ENCODE measurements at places on chromosomes 6 and 20.

GRCh38 chr6:3861424-3861823 is 12.3 kb downstream of the FAM50B start:
- no peak for DNase-seq

GRCh38 chr6:136520517-136520916 is 29.7 kb downstream of the MAP7 start:
- DNase-seq, result no peak

- DNase-seq, result no peak
These were observed 15.4 kb upstream of the MAPK13 start for GRCh38 chr6:36114798-36115408.

- no peak for DNase-seq
These were observed 132.6 kb upstream of the CEP162 start for GRCh38 chr6:84360039-84360438.

GRCh38 chr6:132484680-132485018 is 28.3 kb downstream of the STX7 start:
- no peak for DNase-seq

DNA sequence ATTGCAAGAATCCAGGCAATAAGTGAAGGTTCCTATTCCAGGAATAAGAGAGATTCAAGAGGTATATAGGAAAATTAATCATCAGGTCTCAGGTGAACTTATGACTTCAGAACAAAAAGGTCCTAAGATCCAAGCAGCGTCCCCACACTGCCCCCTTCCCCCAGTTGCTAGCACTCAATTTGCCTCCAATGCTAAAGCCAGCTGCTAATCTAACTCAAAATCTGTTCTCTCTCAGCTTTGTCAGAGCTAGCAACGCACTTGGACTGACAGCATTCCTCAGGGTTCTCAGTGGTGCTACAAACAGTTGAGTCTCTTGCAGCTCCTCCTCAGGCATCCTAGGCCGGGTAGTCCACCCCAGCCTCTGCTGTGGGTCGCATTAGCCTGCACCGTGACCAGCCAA is 148.3 kb downstream of the RFX6 start:
- no peak for DNase-seq

DNA sequence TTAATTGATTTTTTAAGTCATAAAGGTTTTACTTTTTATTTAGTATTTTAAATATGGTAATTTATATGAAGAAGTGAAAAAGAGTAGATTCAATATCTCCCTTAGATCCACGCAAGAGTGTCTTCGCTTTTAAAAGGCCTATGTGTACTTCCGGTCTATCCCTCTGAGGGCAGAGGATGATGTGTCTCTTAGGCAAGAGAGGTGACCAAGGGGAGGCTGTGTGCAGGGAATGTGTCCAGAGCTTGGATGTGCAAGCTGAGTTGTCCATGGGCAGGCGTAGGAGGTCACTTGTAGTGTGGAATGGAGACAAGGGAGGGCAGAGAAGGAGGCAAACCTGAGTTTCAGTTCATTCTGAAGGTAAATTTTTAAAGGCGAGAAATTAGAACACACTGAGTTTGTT is 113.9 kb downstream of the CRYBG1 start:
- DNase-seq, result no peak

- no peak for DNase-seq
These were observed 42.0 kb downstream of the RSPO4 start for GRCh38 chr20:959996-960615.

DNA sequence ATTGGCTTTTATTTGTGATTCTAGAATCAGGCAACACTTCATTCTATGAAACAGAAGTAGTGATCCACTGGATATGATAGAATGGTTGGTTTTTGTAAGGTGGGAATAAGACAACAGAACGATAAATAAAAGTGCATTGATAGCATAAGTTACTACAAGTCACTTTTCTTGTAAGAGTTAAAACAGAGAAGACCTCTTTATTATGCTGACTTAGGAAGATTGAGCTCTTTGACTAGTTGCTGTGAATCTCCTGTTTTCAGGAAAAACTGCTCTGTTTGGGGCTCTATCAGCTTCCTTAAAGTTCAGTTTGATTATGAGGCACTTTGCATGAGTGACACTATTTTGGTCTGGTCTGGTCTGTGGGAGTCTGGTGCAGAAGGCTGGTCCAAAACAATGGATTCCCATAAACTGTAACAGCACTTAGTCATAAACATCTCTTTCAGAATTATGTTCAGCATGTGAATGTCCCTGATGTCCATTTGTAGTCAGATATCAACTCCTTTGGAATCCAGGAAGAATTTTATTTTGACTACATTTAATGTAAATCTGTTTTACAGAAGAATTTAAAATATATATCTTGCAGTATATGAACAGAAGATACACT is 35.0 kb upstream of the DSE start:
- no peak for DNase-seq

- DNase-seq, result no peak
These were observed 246.7 kb downstream of the TTLL2 start for GRCh38 chr6:167571550-167571949.

DNA sequence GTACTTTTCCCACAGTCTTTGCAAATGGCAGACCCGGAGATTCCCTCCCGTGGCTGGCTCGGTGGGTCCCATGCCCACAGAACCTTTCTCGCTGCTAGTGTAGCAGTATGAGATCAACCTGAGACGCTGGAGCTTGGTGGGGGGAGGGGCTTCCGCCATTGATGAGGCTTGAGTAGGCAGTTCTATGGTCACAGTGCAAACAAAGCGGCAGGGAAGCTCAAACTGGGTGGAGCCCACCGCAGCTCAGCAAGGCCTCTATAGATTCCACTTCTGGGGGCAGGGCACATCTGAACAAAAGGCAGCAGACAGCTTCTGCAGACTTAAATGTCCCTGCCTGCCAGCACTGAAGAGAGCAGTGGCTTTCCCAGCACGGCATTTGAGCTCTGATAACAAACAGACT is 186.0 kb upstream of the KCNK16 start:
- DNase-seq, result no peak

GRCh38 chr20:4730780-4731179 is 9.1 kb downstream of the PRND start:
- DNase-seq, result no peak

GRCh38 chr20:57108742-57109570 is 157.5 kb downstream of the BMP7 start:
- peak; percentile 59 for DNase-seq

- peak; percentile 79 for DNase-seq
These were observed 544 bp upstream of the TP53INP2 start for GRCh38 chr20:34703424-34704176.

DNA sequence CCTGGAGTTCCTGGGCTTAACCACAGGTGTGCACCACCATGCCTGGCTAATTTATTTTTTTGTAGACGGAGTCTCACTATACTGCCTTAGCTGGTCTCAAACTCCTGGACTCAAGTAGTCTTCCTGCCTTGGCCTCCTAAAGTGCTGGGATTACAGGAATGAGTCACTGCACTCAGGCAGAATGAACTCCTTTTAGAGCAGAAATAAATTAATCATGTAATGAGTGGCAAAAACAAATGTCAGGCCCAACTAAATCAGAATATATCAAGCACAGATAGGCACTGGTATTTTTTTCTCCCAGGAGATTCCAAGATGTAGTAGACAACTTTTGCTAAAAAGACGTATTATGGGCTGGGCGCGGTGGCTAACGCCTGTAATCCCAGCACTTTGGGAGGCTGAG is 2.6 kb downstream of the RPS10 start:
- DNase-seq, result no peak

DNA sequence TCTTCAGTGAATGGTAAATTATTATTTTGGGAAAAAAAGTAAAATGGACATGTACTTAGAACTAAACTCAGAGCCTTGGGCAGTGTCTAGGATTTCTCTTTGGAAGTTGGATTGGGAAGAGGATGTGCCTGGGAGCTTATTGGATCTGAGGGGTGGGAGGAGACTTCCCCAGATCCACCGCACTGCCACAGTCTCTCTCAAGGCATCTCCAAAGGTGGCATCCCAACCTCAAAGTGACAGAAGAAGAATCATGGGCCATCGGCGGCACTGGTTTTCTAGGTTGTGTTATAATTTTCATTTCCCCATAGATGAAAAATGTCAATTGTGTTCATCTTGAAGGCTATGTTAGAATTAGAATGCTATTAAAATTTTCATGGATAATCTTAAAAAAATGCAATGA is 66.8 kb upstream of the CD93 start:
- no peak for DNase-seq

- no peak for DNase-seq
These were observed 174.0 kb downstream of the TBC1D32 start for GRCh38 chr6:121160276-121160675.

GRCh38 chr6:161486361-161487216 is 212.7 kb upstream of the AGPAT4 start:
- no peak for DNase-seq

- no peak for DNase-seq
These were observed 22.4 kb downstream of the ZMYND8 start for GRCh38 chr20:47334022-47334551.

GRCh38 chr6:138004430-138005287 is 102.6 kb downstream of the PERP start:
- no peak for DNase-seq

Measured in right kidney (tissue), 9 donors.